ENCODE measurements at places on chromosomes 13 and 19.
A peak's percentile ranks its signal among the peaks of the same experiment; 100 is the strongest.

GRCh38 chr13:36924001-36924400 lies 4.0 kb upstream of the SMAD9 start:
- DNase-seq, result no peak

GRCh38 chr19:58354478-58355030 lies 1.3 kb upstream of the A1BG start:
- no peak for DNase-seq

- no peak for DNase-seq
Measured at GRCh38 chr13:114100446-114101357, 31.7 kb downstream of the RASA3 start.

DNA sequence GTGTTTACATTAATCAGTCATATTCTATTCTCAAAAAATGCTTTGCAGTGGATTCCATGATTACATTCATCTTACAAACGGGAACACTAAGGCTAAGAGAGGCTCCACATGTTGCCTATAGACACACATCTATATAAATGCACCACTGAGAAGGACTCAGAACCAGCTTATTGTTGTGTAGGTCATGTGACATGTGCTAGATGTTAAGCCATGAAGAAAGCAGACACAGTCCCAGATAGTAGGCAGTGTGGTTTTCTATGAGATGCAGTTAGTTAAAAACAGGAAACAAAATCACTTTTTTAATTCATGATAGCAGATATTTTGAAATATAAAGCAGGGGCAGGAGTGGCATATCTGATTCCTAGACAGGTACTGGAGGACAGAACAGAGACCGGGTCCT lies 10.7 kb downstream of the SIGLEC6 start:
- no peak for DNase-seq

DNA sequence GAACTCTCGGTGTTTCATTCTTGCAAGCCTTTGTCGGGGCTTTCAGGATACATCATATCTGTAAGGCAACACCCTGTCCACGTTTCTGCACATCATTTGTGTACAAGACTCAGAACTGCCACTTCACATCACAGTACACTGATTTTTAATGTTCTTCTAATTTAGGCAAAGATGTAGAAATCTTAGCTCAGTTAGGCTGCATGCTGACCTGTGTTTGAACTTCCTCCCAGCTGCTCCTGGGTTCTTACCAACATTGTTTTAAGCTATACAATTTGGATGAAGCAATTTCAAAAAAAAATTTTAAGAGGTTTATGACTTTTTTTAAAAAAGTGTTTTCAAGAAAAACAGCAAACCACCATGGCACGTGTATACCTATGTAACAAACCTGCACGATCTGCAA lies 1047.9 kb upstream of the SLC10A2 start:
- no peak for DNase-seq

DNA sequence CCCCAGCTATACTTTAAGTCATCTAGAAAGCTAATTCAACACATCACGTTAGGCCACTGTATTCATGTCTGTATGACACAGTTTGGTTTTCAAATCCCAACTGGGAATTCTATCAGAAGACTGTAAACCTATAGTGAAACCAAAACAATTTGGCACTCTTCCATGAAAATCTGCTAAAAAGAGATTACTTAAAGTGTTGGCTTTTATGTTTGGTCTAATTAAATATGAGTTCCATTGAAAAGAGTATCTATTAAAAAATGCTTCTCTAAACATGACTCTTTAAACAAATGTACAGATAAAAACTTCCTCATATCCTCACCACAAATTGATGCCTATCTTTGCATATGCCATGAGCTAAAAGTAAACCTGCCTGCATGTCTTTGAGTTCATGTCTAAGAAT lies 25.4 kb downstream of the PCDH9 start:
- DNase-seq, result no peak

GRCh38 chr19:35380450-35381124 lies 9.7 kb downstream of the GPR42 start:
- no peak for DNase-seq

DNA sequence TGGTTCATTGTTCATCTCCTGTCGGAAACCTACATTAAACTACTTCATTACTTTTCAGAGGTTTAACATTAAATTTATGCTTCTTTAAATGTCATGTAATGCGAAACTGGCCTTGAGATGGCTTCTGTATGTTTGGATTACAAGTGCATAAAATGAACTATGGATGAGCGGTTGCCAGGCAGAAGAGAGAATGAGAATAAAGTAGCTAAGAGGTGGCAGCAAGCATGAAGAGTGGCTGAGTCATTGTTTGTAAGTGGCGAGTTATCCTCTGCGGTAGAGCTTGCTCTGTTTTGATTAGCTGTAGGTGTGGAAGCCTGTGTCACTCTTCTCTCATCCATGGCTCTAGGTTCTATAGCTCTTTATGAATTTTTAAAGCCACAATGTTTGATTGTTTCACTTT lies 1139.6 kb upstream of the PCDH9 start:
- peak; percentile 54 for DNase-seq

DNA sequence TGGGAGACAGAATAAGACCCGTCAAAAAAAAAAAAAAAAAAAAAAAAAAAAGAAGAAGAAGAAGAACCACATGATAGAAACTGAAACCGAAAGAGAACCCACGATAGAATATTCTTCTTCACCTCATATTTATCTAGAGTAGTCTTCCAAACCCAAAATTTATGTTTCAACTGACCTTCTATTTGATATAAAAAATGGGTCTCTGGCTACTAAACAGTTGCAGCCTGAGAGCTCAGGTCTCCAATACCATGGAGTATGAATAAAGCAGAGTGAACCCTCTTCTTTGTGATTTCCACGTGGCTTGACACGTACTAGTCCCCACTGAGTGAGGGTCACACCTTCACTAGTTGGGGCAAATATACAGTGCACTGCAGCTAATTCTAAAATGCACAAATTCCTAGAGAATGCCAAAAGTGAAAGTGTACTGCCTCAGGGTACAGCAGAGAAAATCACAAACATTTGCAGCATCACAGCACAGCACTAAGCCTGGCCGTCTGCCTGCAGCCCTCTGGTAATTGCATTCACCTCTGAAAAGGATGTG lies 30.8 kb upstream of the RFC3 start:
- no peak for DNase-seq

DNA sequence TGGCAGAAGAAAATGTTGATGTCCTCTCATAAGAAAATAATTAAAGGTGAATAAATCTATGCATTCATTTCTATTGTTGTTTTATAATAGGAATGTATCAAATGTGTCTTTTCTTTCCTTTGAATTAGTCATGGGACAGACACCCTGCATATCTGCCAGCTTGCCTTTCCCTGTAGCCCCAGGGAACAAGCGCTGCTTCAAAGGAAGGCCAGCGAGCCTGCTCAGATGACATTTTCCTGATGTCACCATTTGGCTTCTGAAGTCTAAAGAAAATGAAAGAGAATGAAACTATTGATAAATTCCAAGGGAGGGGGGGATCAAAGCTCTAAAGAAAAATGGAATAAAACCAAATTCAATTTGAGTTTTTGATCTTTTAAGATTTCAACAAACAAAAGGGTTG lies 574.8 kb downstream of the IRS2 start:
- DNase-seq, result peak; percentile 62

DNA sequence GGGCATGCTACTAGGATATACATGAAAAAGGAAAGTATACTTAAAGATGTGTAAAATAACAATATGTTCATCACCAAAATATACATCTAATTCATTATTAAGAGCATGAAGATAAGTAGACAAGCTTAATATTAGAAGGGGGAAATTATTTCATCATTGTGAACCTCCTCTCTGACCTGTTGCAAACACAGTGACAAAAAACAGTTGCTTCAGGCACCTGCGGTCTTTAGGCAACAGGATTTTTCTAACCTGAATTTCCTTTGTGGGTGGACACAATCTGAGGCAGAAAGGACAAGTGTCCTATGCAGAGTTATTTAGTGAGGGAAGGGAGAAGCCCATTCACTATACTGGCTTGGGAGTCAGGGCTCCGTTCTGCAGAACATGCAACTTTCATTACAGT lies 6.3 kb downstream of the FREM2 start:
- DNase-seq, result no peak

- no peak for DNase-seq
Measured at GRCh38 chr13:105602956-105603670, 932.3 kb downstream of the EFNB2 start.

DNA sequence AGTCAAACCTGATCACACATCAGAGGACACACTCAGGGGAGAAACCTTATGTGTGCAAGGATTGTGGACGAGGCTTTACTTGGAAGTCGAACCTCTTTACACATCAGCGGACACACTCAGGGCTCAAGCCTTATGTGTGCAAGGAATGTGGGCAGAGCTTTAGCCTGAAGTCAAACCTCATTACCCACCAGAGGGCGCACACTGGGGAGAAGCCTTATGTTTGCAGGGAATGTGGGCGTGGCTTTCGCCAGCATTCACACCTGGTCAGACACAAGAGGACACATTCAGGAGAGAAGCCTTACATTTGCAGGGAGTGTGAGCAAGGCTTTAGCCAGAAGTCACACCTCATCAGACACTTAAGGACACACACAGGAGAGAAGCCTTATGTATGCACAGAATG lies 8.2 kb upstream of the ZNF527 start:
- DNase-seq, result peak; percentile 5

DNA sequence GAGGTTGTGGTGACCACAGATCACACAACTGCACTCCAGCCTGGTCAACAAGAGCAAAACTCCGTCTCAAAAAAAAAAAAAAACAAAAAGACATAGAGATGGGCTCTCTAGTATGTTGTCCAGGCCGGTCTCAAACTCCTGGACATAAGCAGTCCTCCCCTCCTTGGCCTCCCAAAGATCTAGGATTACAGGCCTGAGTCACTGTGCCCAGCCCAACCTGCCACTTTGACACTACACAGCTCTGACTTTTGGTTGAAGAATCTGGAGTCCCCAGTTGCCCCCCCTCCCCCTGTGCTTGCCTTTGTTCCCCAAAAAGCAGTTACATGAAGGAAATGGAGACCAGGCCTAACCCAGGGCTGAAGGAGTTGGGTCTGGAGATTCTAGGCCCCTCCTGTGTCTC lies 12.9 kb downstream of the CARM1 start:
- DNase-seq, result no peak

DNA sequence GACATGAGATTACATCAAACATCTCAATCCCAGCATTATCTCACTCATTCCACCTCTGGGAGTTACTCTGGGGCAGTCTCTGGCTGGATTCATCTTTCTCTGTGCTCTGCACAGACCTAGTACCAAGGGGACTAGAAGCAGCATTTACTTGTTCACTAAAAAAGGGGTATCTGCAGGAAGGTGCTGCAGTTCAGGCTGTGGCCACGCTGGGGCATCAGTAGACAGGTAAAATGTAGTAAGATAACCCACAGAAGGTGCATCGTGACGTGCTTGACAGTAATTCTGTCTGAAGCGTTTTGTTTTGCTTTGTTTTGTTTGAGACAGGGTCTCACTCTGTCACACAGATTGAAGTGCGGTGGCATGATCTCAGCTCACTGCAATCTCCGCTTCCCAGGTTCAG lies 29.3 kb downstream of the ZNF564 start:
- no peak for DNase-seq

DNA sequence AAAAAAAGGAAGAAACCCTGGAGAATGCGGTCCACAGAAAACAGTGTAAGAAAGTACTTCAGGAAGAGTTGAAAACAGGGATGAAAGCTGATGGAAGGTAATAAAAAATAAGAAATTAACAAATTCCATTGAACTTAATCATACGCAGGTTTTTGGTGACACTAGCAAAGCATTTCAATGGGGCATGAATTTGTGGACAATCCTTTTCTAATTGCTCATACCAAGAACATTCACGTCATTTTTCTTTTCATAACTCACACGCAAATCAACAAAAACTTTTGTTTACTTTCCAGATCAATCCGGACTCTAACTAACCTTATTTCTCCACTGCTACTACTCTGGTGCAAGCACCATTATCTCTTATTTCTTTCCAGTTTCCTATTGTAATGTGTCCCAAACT lies 1195.0 kb downstream of the SLITRK5 start:
- DNase-seq, result no peak

DNA sequence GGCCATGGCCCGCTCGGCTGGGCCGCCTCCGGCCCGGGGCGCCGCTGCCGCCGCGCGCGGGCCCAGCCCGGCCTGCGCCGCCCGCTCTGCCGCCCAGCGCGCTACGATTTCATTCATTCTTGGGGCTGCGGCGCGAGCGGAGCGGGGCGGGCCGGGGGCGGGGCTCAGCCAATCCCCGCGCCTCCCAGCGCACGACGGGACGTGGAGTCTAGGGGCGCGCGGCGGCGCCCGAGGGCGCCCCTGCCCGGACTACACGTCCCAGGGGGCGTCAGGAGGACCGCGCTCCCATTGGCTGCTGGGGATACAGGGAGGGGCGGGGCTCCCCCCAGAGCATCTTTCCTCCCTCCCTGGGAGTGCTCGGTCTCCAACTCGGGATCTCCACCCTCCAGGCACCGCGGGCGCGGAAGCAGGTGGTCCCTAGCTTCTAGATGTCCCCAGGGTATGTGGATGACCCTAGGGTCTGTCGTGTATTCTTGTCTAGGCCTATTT lies 5.6 kb upstream of the DPF1 start:
- peak; percentile 42 for DNase-seq

- no peak for DNase-seq
Measured at GRCh38 chr19:49904136-49904535, 7.4 kb upstream of the IL4I1 start.

DNA sequence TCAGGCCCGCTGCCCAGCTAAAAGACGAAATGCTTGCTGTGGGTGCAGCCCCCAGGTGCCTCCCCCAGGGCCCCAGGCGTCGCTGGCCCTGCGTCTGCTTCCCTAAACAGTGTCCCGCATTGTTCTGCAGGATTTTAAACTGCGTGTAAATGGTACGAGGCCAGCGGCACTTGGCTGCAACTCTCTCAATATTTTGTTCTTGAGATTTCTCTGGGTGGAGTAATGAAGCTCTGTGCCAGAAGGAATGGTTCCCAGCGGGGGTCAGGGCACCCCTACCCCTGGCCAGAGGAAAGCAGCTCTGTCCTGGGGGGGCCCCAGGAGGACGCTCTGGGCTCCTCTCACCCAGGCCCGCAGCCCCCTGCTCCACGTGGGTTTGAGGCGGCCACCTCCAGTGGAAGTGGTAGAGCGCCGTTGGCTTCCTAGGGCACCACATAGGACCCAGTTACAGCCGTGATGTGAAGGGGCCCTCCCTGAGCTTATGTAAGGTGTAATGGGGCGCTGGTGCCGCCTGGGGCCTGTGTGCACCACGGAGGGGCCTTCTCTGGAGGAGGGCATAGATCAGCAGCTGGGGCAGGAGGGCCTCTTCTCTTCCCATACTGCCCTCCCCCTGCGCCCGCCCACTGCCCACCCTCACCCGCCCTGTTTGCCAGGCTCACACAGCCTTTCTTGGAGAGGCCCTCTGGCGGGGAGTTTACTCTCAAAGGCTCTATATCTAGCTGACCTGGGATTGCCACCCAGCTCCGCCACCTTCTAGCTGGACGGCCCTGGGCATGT lies 19.8 kb downstream of the PAK4 start:
- DNase-seq, result no peak
